ENCODE measurements at places on chromosomes 7 and 10.

- peak; percentile 7 for DNase-seq
Observed at GRCh38 chr7:117020591-117020973, 67.3 kb downstream of the ST7 start.

DNA sequence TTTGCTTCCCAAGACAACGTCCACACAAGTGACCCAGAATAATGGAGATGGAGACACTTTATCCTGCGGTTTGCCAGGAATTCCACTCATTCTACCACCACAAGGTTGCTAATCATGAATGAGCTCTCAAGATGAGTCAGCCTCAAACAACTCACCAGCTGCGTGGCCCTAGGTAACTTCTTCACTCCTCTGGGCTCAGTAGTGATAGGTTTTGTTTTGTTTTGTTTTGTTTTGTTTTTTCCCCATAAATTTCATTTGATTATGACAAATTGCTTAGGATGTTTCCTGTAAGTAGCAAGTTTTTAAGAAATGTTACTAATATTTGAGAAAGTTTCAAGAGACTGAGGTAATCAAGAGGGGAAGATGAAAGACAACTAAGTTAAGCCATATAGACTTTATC is 286.8 kb downstream of the PARD3 start:
- DNase-seq, result peak; percentile 94

DNA sequence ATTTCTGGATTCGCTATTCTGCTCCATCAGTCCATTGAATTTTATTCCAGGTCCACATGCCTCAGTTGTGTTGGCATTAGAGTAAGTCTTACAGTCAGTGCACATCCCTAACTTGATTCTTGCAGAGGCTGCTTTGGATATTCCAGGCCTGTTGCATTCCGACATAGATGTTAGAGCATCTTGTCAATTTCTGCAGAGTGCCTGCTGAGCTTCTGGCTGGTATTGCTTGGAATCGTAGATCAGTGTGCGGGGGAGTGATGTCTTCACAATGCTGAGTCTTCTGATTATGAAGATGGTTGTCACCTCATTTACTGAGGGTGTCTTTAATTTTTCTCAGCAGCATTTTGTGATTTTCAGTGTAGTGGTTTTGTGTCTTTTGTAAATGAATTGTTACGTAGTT is 45.2 kb downstream of the INPP5A start:
- no peak for DNase-seq

- DNase-seq, result no peak
Observed at GRCh38 chr10:120683454-120683853, 167.7 kb upstream of the WDR11 start.

DNA sequence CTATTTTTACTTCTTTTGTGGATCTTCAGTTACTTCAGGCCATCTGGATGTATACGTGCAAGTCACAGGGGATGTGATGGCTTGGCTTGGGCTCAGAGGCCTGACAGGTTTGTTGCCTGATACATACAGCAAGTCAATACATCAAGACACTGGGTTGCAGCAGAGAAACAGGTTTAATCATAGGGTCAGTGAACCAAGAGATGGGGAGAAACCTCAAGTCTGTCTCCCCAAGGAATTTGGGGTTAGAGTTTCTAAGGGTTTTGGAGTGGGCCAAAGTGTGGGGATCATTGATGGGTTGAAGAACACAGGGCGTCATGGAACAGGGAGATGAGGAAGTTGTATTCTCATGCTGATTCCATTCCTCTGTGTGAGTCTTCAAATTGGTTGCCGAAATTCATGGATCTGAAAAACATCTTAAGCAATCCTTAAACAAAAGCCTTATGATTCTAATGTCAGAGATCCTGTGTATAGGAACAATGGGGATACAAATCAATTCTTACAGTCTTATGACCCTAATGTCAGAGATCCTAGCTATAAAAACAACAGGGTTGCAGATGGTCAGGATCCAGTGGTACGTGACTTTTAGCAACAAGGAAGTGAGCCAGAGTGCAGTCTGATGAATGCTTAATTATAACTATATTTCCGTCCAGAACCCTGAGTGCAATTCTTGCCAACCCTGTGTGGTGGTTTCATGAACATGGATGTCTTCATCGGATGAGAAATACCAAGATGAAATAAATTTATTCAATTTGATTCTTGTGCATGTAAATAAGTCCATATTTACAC is 18.9 kb downstream of the OTUD1 start:
- DNase-seq, result no peak

DNA sequence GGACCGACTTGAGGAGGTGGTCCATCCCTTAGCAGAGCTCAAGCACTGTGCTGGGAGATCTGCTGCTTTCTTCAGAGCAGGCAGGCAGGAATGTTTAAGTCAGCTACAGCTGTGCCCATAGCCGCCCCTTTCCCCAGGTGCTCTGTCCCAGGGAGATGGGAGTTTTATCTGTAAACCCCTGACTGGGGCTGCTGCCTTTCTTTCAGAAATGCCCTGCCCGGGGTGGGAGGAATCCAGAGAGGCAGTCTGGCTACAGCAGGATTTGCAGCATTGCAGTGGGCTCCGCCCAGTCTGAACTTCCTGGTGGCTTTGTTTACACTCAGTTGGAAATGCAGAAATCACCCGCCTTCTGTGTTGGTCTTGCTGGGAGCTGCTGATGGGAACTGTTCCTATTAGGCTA is 51.2 kb upstream of the SEMA3A start:
- no peak for DNase-seq

- DNase-seq, result peak; percentile 99
Observed at GRCh38 chr10:11881477-11882417, 58.6 kb downstream of the PROSER2 start.

DNA sequence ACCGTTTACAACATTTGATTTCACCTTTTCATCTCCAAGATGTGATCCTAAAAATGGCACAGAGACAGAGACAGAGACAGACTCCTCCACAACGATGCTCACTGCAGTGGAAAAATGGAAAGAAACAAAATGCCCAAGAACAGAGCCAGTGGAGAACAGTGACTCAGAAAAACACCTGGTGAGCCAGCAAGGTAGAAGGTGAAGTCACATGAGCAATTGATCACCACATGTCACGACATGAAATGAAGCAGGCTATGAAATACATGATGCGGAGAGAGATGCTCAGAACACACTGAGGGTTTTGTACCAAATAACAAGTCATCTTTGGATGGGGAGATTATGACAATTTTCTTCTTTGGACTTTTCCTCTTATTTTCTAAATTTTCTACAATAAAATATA is 3.5 kb downstream of the MSMB start:
- DNase-seq, result no peak

DNA sequence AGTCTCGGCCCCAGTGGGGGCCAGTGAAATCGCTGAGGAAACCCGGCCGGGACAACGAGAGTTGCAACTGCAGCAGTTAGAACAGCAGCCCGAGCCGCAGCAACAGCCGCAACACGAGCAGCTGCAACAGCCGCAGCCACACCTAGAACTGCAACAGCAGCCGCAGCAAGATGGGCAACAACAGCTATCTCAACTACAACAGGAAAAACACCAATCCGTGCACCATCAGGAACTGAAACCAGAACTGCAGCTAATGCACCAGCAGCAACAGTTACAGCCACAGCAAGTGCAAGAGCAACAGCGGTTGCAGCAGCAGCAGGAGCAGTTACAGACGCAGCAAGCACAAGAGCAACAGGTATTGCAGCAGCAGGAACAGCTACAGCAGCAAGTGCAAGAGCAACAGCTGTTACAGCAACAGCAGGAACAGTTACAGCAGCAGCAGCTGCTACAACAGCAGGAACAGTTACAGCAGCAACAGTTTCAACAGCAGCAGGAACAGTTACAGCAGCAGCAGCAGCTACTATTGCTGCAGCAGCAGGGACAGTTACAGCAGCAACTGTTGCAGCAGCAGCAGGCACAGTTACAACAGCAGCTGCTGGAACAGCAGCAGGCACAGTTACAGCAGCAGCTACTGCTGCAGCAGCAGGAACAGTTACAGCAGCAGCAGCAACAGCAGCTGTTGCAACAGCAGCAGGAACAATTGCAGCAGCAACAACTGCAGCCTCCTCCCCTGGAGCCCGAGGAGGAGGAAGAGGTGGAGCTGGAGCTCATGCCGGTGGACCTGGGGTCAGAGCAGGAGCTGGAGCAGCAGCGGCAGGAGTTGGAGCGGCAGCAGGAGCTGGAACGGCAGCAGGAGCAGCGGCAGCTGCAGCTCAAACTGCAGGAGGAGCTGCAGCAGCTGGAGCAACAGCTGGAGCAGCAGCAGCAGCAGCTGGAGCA is 6.1 kb downstream of the ZNF853 start:
- no peak for DNase-seq

- peak; percentile 31 for DNase-seq
Observed at GRCh38 chr10:79982362-79982800, 33.5 kb upstream of the SFTPD start.

DNA sequence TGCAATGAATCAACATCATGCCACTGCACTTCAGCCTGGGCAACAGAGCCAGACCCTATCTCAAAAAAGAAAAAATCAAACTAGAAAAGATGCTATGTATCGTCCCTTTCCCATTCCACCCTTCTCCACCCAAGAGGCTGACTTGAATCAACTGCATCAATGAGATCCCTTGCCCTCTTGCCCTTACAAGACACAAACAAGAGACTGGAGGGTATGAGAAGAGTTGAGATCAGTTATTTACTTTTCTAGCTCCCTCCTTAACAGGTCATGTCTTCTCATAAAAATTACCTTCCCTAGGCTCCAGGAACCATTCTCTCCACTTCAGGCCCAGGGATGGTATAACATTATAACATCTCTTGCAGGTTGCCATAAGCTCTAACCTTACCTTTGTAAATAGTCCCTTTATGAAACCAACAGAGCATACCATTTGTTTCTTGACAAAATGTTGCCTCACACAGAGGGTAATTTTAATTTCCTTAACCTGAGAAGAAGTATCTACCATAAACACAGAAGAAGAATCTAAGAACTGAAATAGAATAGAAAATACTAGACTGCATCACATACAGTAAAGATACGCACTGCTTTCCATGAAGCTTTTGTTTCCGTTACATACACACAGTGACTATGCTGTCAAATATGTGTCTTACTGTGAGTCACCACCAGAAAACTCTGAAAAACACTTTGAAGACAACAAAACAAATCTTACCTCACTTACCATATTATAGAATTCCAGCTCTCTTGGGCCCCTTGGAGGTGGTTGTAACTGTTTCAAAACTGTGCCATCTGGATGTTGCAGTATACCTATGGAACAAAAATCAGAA is 30.5 kb downstream of the IPMK start:
- peak; percentile 81 for DNase-seq

DNA sequence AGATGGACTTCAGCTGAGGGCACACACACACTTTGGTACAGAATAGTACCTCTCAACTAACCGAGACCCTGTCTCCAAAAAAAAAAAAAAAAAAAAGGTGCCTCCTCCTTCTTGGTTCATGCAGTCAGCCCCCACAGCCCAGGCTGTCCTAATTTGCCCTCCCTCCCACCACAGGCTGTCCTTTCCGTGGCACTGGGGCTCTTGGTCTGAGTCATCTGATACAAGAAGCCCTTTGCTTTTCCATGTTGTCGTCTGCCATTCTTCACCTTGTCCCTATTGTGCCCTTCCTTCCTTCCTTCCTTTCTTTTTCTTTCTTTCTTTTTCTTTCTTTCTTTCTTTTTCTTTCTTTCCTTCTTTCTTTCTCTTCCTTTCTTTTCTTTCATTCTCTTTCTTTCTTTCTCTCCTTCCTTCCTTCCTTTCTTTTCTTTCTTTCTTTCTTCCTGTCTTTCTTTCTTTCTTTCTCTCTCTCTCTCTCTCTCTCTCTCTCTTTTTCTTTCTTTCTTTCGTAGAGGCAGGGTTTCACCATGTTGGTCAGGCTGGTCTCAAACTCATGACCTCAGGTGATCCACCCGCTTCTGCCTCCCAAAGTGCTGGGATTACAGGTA is 96.0 kb upstream of the IKZF1 start:
- DNase-seq, result no peak

GRCh38 chr7:2523461-2523936 is 3.9 kb downstream of the LFNG start:
- peak; percentile 54 for DNase-seq

- DNase-seq, result peak; percentile 61
Observed at GRCh38 chr7:33243319-33243881, 114.0 kb downstream of the BBS9 start.

DNA sequence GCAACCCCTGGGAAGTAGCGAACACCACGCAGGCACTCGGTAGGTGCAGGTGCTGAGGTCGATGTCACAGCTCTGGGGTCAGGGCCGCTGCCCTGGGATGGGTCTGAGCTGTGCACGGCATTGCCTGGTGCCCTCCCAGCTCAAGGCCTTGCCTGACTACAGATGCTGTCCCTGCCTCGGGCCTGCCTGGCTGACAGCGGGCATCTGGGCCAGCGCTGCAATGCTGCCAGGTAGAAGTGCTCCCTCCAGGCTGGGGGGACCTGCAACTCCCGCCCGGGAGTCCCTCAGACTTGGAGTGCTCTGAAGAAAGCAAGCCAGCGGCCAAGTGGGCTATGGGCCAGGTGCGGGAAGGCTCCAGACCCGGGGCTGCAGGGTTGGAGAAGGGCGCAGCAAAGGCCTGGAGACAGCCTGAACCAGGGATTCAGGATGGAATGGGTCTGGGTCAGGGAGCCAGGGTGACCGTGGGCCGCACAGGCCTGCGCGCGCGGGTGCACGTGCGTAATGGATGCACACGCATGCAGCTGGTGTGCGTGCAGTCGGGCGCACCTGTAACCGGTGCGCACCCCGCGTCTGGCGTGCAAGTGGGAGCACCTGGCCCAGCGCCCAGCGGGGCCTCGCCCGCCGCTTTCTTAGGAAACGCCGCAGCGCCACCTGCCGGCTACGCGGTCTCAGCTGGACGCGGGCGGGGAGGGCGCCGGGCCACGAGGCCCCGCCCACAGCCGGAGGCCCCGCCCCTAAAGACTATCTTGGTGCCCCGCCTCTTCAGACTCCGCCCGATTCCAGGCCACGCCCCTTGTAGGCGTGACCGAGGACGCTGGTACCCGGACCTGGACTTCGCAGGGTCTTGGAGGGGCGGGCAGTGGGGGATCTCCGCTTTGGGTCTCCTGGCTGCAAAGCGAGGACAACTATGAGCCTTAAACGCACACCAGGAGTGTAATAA is 46.7 kb downstream of the MICALL2 start:
- DNase-seq, result peak; percentile 78
